ENCODE measurements at places on chromosomes 2 and 18.

DNA sequence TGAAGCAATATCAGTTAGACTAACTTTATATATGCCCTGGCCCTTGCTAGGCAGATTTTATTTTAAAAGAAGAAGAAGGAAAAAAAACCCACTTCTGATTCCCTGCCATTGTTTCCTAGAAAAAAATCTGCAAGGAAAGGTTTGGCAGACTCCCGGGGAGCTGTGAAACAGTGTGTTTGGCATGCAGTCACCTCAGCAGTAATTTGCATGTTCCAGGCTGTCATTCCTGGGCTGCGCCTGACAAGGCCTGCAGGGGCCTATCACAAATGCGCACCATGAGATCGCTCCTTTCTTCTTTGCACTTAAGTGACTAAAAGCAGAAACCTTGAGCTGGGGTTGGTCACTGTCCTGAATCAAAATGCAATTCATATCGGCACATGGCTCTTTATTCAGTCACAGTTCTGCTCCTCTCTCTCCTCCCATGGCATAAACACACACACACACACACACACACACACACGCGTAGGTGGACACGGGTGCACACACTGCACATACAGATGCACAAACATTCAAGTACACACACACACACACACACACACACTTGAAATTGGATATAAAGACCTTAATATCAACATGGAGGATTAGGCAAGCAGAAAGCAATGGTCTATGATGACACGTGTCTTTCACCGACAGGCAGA, 172.8 kb downstream of the MYT1L start:
- DNase-seq: no peak

DNA sequence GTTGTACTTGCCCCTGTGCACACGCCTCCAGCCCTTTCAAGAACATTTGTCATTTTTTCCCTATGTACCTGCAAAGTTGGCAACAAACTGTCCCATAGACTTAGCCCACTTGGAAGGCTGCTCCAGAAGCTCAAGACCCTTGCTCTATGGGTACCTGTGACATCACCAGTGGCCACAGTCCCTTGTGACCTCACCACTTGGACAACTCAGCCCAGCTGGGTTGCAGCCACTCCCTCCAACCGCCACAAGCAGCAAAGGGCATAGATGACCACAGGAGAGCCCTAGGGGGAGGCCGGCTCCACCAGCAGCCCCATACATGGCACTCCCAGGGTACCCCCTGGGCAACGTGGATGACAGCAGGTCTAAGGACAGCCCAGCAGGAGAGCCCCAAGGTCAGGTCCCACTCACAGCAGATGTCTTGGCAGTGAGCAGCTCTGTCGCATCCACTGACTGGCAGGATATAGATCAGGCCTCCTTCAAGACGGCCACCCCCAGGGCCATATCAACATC, at the start of gene TEX44:
TEX44 (plus strand) TSS at position 229 of the 510 bp plus-strand sequence; CDS start at position 317, 88 bp downstream.
- no peak for DNase-seq

DNA sequence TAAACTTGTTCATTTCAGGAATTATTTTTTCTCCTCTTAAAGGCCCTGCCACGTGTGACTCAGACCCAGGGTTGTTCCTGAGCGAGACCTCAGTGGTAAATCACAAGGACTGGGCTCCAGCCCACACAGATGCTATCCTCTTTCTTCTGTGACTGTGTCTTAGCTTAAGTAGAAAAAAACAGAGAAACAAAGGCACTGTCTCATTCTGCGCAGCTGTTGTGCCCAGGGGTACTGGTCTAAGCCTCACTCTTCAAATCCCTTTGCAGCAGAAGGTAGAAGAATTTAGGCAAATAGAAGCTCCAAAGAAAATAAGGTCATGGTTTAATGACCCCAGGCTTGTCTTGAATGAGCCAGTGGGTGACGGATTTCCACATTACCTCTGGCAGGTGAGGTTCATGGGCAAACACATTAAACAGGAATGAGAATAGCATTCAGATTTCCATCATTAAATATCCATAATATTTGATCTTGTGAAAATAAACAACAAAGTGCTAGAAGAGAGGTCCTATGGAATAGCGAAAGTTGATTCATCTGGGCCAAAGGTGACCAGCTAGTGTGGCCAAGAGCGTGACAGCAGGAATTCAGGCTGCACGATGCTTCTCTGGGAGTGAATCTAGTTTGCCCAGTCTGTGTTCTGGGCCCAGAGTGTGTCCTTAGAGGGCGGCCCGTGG, 63.3 kb downstream of the LIPG start:
- no peak for DNase-seq

DNA sequence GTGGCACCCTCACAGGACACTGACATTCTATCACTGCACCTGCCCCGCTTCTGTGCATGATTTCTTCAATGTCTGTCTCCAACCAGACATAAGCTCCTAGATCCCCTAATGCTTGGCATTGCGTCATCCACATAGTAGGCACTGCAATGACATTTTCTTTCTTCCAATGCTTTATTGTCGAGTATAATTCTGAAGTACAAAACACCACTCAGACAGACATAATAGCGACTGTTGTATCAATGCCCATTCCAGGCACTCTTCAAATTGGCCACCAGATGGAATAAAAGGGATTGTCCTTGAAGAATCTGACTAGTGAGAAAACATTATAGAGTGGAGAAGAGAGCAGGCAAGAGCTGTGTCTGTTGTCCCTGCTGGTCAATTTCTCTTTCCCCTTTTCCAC, 89.0 kb downstream of the LPIN1 start:
- no peak for DNase-seq

- DNase-seq: no peak
These were observed 10.8 kb upstream of the AMER3 start for GRCh38 chr2:130744287-130745117.

All from stimulated activated CD4-positive, alpha-beta T cell treated with anti-CD3 and anti-CD28 coated beads, Interleukin-15, amount 100 ng/mL, for 1 hour (primary cell).